ENCODE measurements at places on chromosomes 7 and 10.
A peak's percentile ranks its signal among the peaks of the same experiment; 100 is the strongest.

DNA sequence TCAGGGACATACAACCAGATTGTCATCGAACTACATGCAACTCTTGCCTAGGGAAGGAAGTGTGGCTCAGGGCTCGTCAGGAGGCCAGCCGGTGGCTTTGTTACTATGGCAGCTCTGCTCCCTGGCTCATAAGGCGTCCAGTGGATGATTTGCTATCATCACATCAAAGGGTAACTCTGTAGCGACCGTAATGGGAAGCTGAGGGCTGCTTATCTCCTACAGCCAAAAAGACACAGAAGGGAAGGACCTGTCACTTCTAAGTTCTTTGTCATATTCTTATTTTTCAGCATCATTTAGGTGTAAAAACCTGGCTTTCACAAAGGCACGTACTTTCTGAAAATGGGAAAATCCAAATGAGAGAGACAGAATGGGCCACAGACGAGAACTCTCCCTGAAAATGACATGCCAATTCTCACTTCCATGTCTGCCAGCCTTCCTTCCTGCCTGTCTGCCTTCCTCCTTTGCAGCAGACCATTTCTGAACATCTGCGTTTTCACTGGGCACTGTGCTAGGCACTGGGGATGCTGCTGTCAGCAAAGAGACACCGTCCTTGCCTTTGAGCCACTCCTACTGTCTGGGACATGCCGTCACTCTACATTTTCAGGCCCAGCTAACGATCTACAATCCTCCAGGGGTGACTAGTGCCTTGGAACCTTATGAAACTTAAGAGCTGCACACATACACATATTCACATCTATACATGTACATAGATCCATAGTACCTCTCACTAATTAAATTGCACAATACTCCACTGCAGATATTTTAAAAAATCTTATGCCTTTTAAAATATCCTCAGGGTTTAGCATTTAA is 26.9 kb downstream of the ENKUR start:
- DNase-seq = no peak

DNA sequence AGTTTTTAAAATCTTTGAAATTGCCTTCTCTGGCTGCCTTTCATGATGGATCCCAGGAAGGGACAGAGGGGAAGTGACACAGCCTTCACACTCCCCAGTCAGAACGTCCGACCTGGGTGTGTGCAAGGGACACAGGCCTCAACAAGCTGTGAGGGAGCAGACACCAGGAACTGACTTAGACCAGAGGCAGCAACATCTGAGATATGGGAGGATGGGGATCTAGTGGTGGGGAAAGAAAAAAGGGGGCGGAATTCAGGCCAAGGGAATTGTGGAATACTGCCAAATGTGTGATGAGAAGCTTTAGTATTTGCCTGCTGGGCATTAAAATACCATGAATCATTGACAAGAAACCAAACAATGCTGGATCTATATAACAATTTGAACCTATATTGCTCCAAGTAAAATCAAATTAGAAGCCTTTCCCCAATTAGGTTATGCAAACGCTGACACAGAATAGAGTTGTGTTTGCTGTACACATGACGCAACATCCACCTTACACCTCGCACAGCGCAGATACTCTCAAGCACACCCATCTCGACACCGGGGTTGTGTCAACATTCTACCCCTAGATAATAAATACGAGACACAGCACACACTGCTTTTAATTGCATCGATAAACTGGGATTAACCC is 17.2 kb upstream of the MNX1 start:
- no peak for DNase-seq

- no peak for DNase-seq
Measured at GRCh38 chr10:73054286-73054685, 42.4 kb downstream of the P4HA1 start.

GRCh38 chr10:10787586-10787985 is 230.1 kb upstream of the CELF2 start:
- no peak for DNase-seq

GRCh38 chr7:114925434-114925833 is 3.5 kb downstream of the MDFIC start:
- DNase-seq = no peak

GRCh38 chr7:7912937-7913336 is 55.7 kb upstream of the GLCCI1 start:
- no peak for DNase-seq

DNA sequence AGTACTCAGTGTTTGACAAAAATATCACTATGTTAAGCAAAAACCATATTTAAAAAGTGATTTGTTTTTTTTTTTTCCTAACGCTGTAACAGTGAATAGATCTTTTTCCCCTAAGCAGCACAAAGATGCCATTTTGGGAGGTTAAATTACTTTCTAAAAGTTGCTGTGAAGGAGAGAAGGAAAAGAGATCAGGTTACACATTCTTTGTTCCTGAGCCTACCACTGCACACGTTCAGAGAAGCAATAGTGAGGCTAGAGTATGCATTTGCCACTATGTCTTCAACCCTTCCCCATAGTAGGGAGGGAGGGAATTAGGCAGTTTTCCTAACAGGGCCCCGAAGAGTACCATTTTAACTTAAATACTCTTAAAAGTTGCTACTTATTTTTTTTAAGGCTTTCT is 38.9 kb downstream of the BMPR1A start:
- DNase-seq = no peak

DNA sequence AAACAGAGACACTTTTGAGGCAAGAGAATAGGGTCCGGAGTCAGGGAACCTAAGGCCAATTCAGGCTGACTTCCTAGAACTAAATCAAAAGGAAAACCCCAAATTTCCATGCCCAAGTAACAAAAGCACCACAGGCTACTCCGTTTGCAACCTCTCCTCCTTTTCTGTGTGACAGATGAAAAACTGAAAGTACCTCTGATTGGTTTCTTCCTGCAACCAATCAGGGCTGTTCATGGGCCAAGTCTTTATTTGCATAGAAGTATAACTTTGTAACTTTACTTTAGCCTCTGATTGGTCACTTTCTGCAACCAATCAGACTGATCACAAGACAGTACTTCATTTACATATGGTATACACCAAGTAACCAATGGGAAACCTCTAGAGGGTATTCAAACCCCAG is 239.9 kb upstream of the KCND2 start:
- DNase-seq = no peak

DNA sequence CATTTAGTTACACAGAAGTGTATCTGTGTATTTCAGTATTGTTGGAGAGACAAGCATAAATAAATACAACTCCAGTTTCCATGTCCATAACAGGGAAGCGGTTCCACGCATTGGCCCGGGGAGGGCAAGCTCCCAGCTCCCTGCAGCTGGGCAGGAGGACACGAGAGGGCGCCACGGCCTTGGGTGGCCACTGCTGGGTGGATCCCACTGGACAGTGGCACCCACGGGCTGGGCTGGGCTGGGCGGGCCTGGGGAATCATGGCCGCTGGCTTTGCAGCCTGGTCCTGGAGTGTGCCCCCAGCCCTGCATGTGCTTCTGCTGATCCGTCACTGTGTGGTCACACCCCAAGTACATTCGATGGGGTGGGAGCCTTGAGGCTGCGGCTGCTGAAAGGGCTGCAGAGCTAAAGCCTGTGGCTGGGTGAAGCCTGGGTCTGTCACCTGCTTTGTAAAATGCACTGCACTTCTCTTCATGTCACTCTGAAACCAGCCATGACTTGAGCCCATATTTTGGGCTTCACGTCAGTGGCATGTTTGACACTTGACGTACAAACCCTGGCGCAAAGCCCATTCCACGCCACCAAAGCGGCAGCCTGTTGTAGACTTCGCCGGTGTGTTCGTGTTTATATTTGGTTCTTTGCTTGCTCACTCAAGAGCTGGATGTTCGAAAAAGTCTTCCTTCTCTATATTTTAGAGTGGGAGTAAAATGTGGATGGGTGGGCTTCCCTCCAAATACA is 27.5 kb downstream of the LRRC27 start:
- no peak for DNase-seq

DNA sequence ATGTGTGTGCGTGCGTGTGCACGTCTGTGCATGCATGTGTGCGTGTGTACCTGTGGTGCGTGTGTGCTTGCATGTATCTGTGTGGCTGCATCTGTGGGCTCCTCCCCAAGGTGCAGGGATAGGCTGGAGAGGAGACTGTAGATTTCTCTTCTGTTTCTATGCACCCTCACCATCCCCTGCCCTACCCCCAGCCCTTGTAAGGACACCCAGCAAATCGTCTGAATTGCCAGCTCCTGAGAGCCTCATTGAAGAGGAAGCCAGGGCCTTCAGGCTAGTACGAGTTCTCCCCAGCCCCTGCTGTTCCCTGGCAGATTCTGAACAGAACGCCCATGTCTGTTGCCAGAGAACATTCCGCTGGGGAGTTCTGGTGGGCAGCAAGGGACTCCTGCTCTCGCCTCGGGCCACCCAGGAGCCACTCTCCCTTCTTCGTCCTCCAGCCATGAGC is 17.0 kb upstream of the TRIM8 start:
- no peak for DNase-seq

- peak; percentile 56 for DNase-seq
Measured at GRCh38 chr10:543862-544822, 145.3 kb downstream of the DIP2C start.

- no peak for DNase-seq
Measured at GRCh38 chr7:144086730-144087129, 652 bp downstream of the OR2A12 start.

GRCh38 chr10:96491303-96491702 is 22.4 kb downstream of the TLL2 start:
- no peak for DNase-seq

GRCh38 chr7:27210441-27211083 is 10.7 kb upstream of the HOXA13 start:
- peak; percentile 76 for DNase-seq

DNA sequence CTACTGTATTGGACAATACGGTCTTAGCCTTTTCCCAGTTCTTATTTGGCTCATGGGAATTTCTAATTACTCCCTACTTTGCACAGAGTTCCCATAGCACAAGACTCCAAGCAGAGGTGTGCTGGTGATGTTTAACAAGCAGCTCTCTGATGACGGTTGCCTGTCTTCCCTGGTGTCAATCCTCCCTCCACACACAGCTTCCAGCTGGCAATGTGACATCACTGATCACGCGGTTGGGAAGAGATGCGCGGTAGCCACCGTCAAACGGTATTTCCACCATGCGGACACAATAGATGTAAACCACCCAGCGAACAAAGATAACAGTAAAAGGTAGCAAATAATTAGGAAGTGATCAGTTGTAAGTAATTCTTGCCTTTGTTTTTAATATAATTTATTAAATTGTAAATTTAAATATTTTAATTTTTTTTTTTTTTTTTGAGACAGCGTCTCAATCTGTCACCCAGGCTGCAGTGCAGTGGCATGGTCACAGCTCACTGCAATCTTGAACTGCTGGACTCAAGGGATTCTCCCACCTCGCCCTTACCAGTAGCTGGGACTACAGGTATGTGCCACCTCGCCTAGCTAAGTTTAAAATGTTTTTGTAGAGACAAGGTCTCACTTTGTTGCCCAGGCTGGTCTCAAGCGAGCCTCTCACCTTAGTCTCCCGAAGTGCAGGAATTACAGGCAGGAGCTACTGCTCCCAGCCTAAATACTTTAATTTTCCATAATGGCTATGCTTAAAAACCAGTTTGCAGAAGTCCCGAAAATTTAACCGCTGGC is 36.3 kb upstream of the IL15RA start:
- no peak for DNase-seq

DNA sequence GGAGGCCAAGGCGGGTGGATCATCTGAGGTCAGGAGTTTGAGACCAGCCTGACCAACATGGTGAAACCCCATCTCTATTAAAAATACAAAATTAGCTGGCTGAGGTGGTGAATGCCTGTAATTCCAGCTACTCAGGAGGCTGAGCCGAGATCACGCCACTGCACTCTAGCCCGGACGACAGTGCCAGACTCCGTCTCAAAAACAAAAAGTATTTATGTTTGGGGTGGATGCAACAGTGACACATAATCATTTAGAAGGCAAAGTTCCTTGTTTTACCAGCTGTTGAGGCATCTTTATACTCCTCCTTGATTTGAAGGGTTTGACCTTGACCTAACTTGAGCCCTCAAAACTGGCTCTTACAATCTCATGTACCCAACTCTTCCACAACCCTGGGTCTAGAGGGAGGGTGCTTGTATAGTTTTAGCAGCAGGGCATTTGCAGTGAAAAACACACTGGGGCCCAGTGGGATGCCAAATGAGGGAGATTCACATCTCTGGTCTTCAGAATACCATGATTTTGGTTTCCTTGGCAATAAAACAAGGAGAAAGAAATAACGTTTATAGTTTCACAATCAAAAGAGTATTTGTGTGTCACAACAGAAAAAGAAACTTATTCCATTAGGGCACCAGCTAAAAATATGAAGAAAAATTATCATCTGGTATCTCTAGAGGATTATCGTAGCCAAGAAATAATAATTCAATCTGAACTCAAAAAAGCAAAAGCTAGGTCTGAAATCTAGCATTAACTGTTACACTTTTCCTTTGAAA is 14.2 kb upstream of the TMEM254 start:
- no peak for DNase-seq

DNA sequence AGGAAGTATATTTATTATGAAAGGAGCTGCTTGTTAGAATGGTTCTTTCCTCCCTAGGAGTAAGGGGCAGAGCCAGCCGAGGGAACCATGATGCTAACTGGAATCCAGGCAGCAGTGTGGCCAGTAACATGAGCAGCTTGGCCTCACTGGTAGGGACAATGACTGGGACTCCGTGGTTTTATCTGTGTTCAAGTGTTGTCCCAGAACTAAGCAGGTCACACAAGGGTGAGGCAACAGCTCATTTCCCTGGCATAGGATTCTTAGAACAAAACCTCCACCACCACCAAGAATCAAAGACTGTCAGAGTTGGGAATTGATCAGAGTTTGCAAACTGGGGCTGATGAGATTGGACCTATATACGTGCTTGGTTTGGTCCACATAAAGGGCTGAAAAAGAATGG is 138.9 kb upstream of the COBL start:
- no peak for DNase-seq

Data from activated effector memory CD4-positive, alpha-beta T cell treated with anti-CD3 and anti-CD28 coated beads, Interleukin-2, amount 50 U/mL, for 16 hours (primary cell).